ENCODE measurements at places on chromosomes 6 and 20. TPM values are rescaled to one million over a fixed set of nuclear protein-coding genes. Genes with fewer than 3 reads are reported as not detected.

The CLVS2 gene
- not detected for total RNA-seq

DNA sequence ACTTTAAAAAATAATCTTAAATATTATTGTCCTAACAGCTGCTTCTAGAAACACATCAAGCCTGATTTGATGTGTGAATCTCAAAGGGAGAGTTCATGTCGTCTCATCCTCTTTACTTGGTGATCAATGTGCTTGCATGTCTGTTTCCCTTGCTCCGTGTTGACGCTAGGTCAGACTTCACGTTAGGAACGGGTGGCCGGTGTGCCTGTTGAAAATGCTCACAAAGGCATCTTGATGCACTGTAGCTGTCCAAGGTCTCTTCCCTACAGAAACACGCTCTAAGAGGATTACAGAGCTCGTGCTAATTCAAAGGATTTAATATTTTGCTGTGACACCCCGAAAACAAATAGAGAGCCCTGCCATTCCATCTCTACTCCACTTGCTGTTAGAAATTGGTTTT lies 84.6 kb downstream of the ID4 start:
- H3K27ac ChIP-seq: no peak overlapping the region
- H3K27me3 ChIP-seq: peaks cover 5% of the 10 kb centered on the region
- DNase-seq: no peak
- no peaks in the 10 kb centered on the region for H3K36me3 ChIP-seq
- H3K4me1 ChIP-seq: no peaks in the 10 kb centered on the region
- no peak overlapping the region for H3K4me3 ChIP-seq

- H3K27me3 ChIP-seq: no peaks in the 10 kb centered on the region
- DNase-seq: no peak
- no peaks in the 10 kb centered on the region for H3K36me3 ChIP-seq
- no peak overlapping the region for H3K4me3 ChIP-seq
- peaks cover 21% of the 10 kb centered on the region for H3K4me1 ChIP-seq
Observed at GRCh38 chr6:35448191-35448590, 3.9 kb upstream of the FANCE start.

The ZNF391 gene
- total RNA-seq: 2.5 TPM

DNA sequence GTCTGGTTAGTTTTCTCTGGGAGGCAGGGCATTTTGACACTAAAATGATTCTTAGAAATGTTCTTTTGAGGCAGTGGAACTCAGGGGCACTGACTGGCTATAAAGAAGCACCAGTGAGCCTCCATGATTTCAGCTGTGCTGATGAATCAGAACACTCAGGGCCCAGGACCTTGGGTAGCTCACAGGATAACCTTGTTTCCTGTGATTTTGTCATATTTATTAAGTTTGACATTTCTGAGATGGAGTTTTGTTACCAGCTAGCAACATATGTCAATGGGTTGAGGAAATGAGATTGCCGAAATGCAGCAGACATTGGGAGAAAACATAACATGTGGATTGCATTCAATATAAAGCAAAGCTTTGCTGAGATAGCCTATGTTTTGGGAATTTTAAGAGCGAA lies 802.4 kb downstream of the EYS start:
- H3K27me3 ChIP-seq: no peaks in the 10 kb centered on the region
- no peak overlapping the region for H3K4me3 ChIP-seq
- no peaks in the 10 kb centered on the region for H3K36me3 ChIP-seq
- H3K27ac ChIP-seq: no peak overlapping the region

DNA sequence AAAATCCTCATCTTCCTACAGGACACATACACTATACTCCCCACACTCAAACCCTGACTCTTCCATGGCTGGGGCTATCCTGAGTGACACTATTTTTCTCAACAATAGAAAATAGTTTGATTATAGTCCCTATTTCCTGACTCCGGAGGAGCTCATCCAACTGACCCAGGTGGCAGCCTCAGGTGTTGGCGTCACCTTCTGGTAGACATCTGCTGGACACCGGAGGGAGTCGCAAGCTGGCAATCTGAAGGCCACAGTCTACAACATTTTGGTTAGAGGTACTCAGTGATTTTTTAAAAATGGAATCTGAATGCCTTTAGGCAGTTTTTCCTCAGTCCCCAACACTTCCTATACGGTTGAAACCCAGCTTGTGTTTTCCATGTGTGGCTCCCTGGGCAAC lies 32.2 kb upstream of the OCSTAMP start:
- H3K36me3 ChIP-seq: peaks cover 2% of the 10 kb centered on the region
- no peak overlapping the region for H3K27ac ChIP-seq
- H3K27me3 ChIP-seq: peaks cover 36% of the 10 kb centered on the region
- H3K4me3 ChIP-seq: no peak overlapping the region
- H3K4me1 ChIP-seq: peaks cover 5% of the 10 kb centered on the region
- no peak for DNase-seq

GRCh38 chr6:18264219-18264922 lies at the start of gene DEK:
DEK (minus strand) TSS chr6:18264530; CDS start chr6:18263987, 543 bp downstream.
- H3K27ac ChIP-seq: peak within 1 kb of the TSS; percentile 97
- DNase-seq: peak; percentile 79
- H3K4me1 ChIP-seq: peaks cover 42% of the 10 kb centered on the region
- peaks cover 2% of the 10 kb centered on the region for H3K36me3 ChIP-seq

All from T-helper 17 cell (primary cell).